ENCODE measurements at places on chromosomes 7 and 10.

DNA sequence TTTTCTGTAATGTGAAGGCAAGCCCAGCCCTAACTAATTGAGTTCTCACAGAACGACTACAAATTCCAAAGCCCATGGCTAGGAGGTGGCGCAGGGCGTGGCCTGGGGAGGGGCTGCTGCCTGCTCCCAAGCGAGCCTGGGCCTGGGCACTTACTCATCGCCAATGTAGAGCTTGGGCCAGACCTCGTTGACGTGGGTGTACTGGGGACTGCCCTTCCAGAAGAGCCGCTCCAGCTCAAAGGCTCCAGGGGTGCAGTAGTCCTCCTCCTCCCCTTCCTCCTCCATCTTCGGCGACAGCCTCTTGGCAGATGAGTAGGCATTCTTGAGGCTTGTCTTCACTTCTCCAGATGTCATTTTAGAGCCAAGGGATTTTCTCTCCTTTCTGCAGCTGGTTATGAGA, 53.3 kb upstream of the SAMD8 start:
- DNase-seq, result peak; percentile 26

DNA sequence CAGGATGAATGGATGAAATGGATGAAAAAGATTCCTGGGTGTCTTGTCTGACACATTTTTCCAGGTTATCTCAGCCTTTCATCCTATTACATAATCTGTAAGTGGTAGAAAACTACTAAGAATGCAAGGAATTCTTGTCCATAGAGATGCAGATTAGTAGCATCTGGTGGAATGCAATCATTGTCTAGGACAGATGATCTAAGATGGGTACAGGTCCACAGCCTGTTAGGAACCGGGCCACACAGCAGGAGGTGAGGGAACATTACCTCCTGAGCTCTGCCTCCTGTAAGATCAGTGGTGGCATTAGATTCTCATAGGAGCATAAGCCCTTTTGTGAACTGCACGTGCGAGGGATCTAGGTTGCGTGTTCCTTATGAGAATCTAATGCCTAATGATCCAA, 225.0 kb downstream of the CALN1 start:
- no peak for DNase-seq

- DNase-seq, result no peak
Measured at GRCh38 chr7:50508471-50508943, 56.7 kb downstream of the DDC start.

DNA sequence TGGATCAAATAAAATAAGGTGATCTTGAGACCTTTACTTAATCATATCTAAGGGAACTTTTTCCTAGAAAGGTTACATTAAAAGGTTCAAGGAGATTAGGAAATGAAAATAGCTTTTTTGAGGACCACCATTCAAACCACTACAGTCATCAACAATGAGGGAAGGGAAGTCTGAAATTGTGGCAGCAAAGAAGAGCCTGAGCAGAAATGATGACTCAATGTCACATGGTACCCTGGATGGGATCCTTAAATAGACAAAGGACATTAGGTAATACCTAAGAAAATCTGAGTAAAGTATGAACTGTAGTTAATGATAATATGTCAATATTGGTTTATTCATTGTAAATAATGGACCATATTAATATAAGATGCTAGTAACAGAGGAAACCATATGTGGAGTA, 236.0 kb downstream of the SEMA3D start:
- peak; percentile 25 for DNase-seq

DNA sequence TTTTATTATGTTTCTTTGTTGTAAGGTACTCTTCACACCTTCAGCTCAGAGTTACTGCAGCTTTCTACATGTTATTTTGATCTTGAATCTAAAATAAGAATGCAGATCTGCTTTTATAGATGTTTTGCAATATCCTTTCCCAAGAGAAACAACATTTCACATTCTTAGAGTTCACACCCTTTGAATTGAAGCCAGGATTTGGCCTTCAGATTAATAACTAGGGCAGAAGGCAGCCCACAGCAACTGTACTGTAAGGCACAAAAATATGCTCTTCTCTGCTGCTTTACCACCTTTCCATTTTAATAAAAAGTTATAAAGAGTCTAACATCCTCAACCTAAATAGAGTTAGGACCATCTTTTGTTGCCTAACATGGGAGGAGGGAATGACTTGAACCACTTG, 224.7 kb downstream of the LHFPL3 start:
- no peak for DNase-seq

DNA sequence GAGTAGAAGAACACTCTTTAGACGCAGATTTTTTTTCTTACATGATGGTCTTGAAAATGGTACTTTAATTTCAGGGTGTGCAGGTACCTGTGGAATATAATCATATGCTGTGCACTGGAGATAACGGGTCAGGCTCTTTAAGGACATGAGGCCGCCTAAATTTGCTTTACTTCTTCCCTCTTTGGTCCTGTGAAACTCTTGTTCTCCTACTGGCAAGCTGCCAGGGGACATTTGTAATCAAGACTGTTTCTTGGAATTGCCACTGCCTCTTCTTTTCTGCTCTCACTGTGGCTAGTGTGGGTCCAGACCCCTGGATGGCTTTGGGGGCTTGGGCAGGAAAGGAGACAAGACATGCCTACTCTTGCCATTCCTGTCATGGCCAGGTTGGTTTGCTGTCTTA, 146.0 kb downstream of the SND1 start:
- peak; percentile 53 for DNase-seq

GRCh38 chr10:13637303-13637856, 50.6 kb downstream of the PRPF18 start:
- no peak for DNase-seq

DNA sequence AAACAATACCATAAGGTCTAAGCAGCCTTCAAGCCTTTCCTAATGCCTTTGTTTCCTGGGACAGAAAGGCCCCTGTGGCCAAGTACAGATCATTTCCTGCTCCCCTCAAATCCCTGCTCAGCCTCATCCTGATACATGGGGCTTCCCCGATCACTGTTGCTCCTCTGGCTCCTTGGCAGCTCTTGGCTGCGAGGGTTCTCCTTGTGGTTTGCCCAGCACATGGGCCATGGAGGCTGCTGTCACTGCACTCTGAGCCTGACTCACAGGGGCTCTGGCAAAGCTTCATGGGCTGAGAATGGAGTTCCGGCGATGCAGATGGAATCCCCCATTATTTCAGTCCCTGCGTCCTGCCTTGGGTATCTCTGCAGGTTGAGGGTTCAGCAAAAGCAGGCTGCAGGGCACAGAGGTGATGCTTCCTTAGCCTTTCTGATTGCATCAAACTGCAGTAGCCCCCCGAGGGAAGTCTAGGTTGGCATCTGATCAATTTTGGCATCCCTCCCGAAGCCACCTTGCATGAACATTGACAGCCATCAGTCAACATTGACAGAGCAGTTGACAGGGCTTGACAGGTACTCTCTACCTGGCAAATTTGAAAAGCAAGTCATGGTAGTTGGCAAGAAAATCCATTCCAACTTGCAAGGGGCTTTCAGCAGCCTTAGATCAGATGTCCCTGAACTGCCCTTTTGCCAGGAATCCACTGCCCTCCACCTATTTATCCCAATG, 168.6 kb downstream of the GFRA1 start:
- DNase-seq, result no peak

DNA sequence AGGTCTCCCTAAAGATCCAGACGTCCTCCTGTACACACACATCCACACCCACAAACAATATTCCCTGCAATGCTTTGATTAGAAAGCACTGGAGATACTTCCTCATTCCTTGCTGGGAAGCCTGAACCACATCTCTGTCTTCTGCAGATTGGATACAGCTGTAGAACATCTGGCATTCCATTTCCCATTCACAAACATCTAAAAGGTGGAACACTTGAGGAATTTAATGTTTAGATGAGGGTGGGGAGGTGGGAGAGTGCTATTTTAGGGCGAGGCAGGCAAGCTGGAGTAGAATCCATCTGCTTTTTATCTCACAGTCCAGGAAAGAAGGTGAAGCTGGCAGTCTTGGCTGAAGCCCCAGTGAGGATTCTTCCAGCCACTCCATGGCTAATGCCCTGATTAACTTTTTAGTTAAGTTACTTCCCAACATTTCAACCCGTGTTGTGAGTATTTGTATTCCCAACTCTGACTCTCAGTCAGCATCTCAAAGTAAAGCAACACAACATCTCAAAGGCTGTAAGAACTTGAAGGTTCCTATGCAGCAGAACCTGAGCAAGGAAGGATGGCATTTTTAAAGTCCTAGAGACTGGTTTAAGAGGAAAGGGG, 46.1 kb downstream of the CYTH3 start:
- DNase-seq, result peak; percentile 88

DNA sequence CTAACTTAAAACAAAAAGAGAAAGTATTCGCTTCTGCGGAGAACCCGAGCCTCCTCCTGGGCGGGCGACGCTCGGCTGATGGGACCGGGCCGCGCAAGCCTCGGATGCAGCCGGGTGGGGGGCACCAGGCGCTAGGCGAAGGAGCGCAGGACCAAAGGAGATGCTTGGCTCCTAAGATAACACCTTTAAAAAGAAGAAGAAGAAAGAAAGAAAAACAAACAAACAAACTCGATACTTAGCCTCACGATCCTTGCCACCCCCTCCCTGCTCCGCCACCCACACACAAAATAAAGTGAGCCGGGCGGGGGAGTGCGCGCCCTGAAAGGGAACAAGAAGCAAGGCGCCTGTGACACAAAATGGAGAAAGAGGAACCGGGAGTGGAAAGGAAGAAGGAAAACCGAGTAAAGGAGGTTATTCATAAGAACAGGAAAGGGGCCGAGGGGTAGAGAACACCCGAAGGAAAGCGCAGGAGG, 34.0 kb upstream of the EBLN1 start:
- DNase-seq, result peak; percentile 65

DNA sequence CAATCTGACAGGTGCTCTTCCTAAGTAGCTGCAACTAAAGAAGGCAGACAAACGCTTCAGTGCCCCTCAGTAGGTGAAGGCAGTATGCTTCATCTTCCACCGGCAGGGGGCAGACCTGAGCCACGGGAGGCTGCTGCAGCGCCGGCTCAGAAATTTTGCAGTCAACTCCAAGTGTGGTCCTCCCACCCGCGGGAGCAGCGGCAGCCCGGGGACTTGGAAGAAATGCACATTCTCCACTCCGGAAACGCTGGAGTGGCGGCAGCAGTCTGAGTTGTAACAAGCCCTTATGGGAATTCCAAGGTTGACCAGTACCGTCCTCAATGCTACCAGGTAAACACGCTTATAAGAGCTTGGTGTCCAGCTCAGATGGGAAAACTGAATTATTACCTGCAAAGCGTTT, 3.4 kb downstream of the IGFBP3 start:
- DNase-seq, result peak; percentile 74

GRCh38 chr7:100789055-100789454, 38.3 kb downstream of the EPHB4 start:
- DNase-seq, result no peak

Data from fibroblast of the aortic adventitia (primary cell).